Activated effector memory CD4-positive, alpha-beta T cell treated with anti-CD3 and anti-CD28 coated beads, Interleukin-2, amount 50 U/mL, for 16 hours (primary cell): ENCODE measurements at places on chromosomes 1 and 21.

DNA sequence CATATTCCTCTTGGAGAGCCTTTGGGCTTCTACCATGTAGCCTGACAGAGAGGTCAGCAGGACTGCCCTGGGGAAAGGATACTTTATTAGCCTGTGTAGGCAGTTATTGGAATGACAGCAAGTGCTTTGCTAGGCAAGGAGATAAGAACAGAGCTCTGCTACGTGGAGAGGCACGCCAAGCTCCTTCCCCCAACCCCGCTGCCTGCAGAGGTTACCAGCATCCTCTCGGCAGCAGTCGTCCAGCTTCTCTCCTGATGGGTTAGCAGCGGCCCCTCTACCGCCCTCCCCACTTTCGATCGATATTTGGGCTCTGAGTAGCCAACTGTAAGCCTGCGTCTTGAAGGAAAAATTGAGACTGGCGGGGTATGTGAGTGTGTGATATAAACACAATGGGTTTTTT lies 122.3 kb downstream of the DHRS3 start:
- DNase-seq, result no peak

DNA sequence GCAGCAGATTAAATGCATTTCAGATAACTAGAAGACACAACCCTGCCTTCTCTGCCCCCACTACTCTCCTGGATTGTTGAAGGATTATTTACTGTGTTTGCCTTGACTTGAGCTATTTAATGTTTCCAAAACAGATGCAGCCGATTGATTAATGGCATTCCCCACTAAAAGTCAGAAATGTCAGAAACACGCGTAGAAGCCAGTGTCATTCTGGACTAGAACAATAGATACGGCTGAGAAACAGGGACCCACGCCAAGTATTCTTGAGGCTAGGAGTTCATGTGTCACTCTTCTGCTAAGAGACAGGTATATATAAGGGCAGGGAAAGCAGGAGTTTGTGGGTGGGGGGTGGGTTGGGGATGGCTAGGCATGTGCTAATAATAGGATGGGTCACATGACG lies 366.7 kb upstream of the PROX1 start:
- DNase-seq, result no peak

DNA sequence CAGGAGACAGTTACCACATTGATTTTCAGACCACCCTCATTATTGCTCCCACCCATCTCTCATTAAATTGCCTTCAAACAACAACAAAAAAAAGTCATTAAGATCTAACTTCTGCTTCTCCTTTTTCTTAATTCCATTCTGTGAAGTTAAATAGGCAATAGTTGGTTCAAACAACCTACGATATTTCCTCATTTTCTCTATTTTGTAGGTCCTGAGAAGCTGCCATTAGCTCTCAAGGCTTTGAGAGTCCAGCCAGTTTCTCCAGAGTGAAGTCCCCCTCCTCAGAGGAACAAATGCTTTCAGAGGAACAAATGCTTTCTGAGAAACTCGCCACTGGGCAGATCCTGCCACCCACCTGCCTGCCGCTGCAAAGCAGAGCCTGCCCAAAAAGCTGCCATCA lies 125.6 kb downstream of the ETS2 start:
- no peak for DNase-seq

DNA sequence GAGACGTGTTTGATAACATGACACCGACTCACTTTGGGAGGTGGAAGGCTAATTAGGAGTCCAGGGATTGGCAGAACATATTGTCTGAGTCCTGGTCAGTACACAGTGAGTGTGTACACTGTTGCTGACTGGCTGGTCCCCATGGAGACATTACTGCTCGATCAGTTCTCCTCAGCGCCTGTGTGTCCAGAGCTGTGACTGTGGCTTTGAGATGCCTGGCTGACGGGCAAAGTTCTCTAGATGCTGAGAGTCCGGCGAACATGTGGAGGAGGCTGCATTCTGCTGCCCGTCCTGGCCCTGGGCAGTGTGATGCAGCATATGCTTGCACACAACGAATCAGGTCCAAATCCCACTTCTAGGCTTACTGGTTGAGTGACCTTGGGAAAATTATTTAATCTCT lies 280.1 kb upstream of the ST6GALNAC5 start:
- DNase-seq, result no peak

DNA sequence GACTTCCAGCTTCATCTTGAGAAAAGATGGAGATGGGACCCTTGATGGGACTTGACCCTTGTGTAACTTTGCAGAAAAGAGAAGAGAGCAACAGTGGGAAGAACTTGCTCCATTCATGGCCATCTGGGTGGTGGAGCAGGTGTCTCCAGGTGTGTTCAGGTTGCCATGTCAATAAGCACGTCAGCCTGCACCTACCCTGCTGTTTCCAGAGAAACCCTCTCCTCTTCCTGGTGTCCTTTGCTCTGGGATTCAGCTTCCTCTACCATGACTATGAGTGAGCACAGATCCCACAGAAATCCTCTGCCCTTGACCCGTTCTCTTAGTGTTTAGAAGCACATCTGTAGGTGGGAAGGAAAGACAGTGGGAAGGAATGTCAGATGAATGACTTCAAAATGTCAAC lies 21.8 kb upstream of the OTUD3 start:
- DNase-seq, result no peak

- DNase-seq, result no peak
These were observed 18.4 kb downstream of the PPFIA4 start for GRCh38 chr1:203044546-203045250.

GRCh38 chr1:182309631-182310351 lies 81.8 kb downstream of the GLUL start:
- DNase-seq, result no peak

DNA sequence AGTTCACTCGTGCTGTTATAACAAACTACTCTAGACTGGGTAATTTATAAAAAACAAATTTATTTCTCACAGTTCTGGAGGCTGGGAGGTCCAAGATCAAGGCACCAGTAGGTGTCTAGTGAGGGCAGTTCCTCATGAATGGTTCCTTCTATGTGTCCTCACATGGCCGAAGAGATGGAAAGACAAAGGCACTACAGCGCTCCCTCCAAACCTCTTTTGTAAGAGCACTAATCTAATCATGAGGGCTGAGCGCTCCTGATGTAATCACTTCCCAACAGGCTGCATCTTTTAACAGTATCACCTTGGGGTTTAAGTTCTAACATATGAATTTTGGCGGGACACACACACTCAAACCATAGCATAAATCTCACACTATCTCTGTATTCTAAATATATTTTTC lies 54.0 kb upstream of the KANK4 start:
- no peak for DNase-seq

DNA sequence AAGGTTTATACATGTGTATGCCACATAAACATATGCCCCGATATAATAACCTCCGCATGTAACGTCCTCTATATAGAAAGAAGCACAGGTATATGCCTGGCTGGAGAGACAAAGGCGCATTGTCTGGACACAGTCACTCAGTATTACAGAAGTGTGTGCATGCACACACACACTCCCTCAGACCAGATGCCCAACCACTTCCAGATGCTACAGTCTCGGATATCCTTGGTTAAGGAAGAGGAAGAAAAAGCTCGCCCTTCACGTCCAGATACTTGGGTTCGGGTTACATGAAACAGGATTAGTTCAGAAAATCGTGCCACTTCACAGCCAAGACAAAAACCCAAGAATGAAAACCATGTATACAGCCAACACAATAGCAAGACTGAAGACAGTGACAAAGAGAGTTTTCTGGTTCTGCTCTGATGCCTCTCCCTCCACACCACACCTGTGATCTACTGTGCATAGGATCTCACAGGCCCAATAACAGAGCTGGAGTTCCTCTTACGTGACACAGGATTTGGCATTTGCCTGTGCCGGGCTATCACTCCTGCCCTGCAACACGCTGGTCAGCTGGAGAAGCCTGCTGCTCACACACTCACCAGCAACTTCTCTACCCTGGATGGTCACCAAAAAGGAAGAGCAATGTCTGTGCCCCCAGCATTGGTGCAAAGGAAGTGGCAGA lies 75.0 kb downstream of the SSBP3 start:
- no peak for DNase-seq

GRCh38 chr1:111347026-111347425 lies 56.4 kb downstream of the CHIA start:
- no peak for DNase-seq

- no peak for DNase-seq
These were observed 6.4 kb downstream of the HSPG2 start for GRCh38 chr1:21930629-21931170.

DNA sequence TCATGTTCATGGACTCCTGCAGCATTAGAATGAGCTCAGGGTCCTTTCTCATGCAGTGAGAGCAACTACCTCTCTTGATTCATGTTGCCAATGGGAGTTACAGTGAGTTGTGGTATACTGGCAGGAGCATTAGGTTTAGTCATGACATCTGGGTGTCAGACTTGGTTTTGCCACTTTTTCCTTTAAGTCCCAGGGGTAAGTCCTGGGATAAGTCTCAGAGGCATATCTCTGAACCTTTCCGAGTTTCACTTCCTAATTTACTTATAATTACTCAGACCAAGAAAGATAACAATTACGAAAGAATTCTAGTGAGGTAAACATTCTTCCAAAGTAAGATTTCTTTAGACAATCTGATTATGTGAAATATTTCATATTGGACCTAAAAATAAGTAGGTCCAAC lies 606.0 kb downstream of the SMYD3 start:
- DNase-seq, result no peak

DNA sequence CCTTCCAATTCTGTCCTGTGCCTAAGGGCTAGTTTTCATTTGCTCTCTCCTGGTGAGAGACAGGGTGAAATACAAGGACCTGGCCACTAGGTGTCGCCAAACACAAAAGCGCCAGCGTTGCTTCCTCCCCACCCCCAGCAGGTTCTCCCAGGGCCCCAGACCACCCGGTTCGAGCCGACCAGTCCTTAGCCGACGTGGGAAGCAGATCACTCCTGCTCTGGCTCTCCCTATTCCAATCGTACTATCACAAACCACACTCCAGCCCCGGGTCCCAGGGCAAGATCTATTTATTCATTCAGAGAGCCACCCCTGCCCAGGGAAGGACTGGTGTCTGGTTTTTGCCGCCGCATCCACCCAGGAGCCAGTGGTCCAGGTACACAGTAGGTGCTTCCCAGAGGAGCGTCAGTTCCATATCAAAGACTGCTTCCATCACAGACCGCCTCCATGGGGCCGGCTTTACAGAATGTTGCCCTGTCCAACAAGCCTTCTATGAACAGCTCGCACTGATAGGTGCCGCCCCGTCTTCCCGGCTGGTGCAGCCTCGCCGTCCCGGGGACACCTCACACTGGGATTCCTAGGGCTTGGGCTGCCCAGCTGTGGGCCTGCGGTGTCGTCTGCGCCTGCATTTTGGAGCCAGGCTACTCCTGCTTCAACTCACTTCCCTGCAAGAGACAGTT lies 35.0 kb downstream of the CTNNBIP1 start:
- peak; percentile 90 for DNase-seq

- no peak for DNase-seq
These were observed 15.8 kb downstream of the INPP5B start for GRCh38 chr1:37931102-37931360.

GRCh38 chr21:36059823-36060158 lies 535 bp downstream of the SETD4 start:
- DNase-seq, result no peak

- no peak for DNase-seq
These were observed 4.6 kb upstream of the VSIG8 start for GRCh38 chr1:159866905-159867663.

GRCh38 chr1:12756768-12757413 lies 10.9 kb downstream of the CFAP107 start:
- no peak for DNase-seq

DNA sequence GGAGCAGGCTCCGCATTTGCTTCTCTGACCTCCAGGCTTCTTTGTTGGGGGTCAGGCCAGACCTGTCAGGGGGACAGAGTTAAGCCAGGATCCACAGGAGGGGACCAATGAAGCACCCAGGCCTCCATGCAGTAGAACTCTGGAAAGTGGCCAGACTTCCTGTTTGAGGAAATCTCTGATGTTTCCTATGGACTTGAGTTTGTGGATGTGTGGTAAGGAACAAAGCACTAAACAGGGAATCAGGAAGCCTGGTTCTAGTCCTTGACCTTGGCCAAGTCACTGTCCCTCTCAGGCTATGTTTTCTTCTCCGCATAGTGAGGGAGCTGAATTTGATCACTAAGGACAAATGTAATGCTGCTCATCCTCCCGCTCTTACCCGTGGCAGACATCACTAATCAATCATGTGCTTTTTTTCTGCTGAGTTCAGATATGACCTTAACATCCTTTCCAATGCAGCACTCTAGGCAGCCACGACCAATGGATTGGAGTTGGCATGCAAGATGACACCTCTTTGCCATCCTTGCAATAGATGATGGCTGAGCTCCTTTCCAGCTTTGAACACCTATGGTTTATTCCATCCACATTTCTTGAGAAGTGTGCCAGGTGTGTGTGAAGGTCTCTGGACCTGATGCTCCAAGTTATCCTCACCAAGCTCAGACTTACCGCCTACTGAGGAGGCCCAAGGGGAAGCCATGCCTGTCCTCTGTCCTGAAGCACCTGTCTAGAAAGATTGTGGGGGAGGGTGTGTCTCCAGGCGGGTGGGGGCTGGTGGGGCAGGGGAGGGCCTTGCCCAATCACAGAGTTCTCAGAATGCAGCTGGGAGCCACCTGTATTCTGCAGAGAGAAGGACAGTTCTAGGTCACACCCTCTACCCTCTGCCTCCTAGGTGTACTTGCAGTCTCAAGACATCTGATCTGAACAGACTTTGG lies 9.9 kb downstream of the SH2D2A start:
- peak; percentile 48 for DNase-seq

DNA sequence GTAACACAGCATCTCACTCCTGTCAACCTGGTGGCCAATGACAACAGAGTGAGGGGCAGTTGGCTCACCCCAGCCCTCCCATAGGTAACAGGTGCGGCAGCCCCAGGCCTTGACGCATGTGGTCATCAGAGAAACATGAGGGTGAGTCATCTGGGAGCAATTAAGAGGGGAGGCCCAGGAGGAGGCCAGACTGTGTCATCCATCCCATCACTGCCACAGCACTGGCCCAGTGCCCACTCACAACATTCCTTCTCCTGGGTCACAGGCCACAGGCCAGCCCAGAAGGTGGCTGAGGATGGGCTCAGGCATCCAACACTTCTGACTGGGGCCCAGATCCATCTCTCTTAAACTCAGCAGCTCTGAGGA lies 17.1 kb downstream of the TEX35 start:
- peak; percentile 41 for DNase-seq

- no peak for DNase-seq
These were observed 61.1 kb downstream of the SLC45A1 start for GRCh38 chr1:8378981-8379470.

GRCh38 chr1:100606438-100606837 lies 68.5 kb downstream of the GPR88 start:
- no peak for DNase-seq

- no peak for DNase-seq
These were observed 34.7 kb downstream of the ZBTB17 start for GRCh38 chr1:15941044-15941840.

DNA sequence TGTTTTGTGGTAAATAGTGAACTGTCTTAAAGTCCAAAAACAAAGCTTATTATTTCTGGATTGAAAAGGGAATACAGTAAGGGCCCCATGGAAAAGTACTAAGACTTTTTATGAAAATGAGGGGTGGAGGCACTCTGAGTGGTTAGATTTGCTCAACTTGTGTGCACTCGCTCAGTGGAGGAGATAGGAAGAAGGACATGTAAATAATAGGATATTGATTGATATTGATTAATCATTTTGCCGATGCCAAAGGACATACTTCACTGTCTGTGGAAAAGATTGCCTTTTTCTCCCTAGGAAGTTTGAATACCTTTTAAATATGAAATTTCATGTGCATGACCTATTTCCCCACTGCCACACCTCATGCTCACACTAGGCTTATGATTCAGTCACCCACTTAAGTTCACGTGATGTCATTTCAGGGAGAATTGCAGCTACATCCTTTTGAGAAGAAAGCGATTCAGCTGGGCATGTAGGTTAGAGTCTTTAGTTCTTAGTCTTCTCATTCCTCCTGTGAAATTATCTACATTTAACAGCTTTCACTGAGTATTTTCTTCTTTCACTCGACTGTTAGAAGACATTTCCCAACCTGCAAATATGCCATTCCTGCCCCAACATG lies 5.0 kb downstream of the MTR start:
- no peak for DNase-seq
